ENCODE measurements at places on chromosomes 2 and 18. TPM values are rescaled to one million over a fixed set of nuclear protein-coding genes. Genes with fewer than 3 reads are reported as not detected.

GRCh38 chr2:96344011-96344410 is 8.4 kb downstream of the NCAPH start:
- DNase-seq = no peak

DNA sequence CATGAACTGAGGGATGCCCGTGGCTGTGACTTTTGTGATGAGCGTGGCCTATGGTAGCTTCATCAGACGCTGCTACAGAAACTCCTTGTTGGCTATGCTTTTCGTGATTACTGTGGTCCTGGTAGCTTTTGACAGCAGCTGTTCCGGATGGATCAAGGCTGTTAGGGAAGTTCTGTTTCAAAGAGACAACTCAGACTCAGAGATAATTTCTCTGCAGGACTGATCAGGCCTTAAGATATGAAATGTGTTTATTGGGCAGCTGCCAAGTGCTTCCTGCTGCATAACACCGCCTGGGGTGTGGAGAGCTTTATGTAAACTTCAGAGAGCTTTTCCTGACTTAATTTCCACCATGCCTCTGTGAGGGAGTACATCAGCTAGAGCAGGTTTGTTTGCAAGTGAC is 243.8 kb downstream of the TSN start:
- no peak for DNase-seq

GRCh38 chr2:38526195-38526594 is 76.5 kb downstream of the HNRNPLL start:
- DNase-seq = no peak

DNA sequence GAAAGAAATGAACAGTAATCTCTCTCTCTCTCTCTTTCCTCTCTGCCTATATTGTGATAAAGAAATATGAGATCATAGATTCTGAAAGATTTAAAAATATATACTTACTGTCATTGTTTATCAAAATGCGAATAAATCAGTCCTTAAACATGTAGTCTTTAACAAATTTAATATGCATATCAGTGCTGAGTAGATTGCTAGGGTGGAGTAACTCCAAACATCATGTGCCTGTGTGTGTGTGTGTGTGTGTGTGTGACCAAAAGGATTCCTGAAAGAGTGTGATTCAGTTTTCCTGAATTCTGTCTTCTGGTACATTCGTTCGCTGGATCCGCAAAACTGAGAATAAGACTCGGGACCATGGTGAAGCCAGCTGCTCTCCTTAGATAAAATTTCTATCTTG is 24.0 kb upstream of the DSEL start:
- DNase-seq = no peak

Gene ERBB4
- total RNA-seq = 0.06 TPM

Measured in adrenal gland (tissue), 19 donors.